Pulmonary artery endothelial cell (primary cell): ENCODE measurements at places on chromosomes 3 and 15.

DNA sequence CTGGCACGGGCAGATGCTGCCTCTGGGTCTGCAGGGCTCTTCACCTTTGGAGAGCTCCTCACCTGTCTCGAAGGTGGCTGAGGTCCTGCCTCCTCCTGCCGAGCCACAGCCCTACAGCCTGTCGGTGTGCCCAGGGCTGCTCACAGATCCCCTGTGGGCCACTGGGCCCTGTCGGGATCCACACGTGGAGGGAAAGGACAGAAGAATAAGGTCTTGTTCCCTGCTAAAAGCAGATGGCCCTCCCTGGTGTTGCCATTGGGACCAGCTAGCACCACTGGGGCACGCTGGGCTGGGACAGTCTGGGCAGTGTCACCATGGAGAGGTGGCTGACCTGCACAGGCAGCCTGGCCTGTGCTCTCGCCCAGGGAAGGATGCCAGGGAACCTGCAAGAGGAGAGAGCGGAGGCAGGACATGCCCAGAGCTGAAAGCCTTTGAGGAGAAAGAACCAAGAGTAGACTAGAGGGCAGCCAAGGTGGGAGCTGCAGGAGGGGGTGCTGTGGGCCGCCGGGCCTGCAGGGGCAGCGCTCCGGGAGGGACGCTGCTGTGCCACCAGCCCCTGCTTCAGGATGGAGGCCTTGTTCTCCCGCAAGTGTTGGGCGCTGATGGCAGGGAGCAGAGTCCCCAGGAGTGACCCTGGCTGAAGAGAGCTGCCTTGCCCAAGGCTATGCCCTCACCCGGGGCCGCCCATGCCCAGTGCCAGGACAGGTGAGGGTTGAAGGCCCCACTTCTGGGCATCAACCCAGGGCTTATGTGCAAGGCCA, 210.2 kb downstream of the XXYLT1 start:
- DNase-seq: no peak

DNA sequence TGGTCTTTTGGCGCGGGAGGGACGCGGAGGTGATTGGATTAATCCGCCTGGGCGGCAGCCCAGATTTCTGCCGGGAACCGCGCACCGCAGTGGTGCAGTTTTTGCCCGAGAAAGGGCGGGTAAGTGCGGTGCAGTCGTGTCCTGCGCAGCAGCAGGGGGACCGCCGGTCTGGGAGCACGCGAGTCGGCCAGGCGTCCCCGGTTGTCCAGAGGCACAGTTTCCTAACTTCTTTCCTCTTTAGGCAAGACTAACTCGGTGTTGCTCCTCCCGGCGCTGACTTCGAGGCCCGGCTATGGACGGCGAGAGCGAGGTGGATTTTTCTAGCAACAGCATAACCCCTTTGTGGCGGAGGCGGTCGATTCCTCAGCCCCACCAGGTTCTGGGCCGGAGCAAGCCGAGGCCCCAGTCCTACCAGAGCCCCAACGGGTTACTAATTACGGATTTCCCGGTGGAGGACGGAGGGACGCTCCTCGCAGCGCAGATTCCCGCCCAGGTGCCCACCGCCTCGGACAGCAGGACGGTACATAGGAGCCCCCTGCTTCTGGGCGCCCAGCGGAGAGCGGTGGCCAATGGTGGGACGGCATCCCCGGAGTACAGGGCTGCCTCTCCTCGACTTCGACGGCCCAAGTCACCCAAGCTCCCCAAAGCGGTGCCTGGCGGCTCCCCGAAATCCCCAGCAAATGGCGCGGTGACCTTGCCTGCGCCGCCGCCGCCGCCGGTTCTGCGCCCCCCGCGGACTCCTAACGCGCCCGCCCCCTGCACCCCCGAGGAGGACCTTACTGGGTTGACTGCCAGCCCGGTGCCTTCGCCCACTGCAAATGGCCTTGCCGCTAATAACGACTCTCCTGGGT, 736 bp downstream of the ARHGEF26 start:
- DNase-seq: no peak

DNA sequence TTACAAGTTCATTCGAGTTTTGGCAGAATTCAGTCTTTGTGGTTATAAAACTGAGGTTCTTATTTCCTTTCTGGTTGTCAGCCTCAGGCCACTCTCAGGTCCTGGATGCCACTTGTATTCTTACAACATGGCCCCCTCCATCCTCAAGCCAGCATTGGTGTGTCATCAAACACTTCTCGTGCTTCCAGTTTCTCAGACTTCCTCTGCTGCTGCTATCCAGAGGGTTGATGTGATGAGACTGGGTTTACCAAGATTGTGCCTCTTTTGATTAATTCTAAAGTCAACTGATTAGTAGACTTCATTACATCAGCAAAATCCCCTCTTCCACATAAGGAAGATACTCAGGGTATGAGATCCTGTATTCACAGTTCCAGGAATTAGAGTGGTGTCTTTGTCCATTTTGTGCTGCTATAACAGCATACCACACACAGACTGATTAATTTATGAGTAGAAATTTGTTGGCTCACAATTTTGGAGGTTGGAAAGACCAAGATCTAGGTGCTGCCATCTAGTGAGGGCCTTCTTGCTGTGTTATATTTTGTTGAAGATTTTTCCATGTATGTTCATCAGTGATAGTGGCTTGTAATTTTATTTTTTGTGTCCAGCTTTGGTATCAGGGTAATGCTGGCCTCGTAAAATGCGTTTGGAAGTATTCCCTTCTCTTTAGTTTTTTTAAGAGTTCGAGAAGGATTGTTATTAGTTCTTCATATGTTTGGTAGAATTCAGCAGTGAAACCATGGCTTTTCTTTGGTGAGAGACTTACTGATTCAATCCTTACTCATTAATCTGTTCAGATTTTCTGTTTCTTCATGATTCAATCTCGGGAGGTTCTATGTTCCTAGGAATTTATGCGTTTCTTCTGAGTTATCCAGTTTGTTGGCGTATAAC, 11.1 kb downstream of the LRCH3 start:
- no peak for DNase-seq

GRCh38 chr15:78681281-78682003, 40.4 kb upstream of the CHRNB4 start:
- no peak for DNase-seq

DNA sequence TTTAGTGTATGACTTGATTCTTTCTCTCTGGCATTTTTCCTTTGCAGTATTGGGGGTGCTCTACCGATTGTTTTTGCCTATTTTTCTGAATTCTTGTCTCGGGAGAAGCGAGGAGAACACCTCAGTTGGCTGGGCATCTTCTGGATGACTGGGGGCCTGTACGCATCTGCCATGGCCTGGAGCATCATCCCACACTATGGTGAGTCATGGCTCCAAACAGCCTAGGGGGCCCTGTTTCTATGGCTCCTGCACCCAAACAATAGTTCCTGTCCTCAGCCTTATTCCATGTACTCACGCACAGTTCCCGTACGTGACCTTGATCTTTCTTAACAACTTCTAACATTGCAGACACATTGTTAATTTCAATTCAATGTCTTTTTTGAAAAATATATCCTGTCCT, 152.3 kb downstream of the SV2B start:
- no peak for DNase-seq

- no peak for DNase-seq
Measured at GRCh38 chr3:124345845-124346244, 353.9 kb upstream of the ROPN1 start.

GRCh38 chr3:107452436-107452835, 70.3 kb upstream of the BBX start:
- no peak for DNase-seq

GRCh38 chr3:129673897-129674797, 67.7 kb upstream of the PLXND1 start:
- DNase-seq: no peak

- DNase-seq: no peak
Measured at GRCh38 chr3:5634411-5634810, 446.9 kb downstream of the EDEM1 start.

GRCh38 chr3:420584-420983, 224.0 kb downstream of the CHL1 start:
- DNase-seq: no peak

GRCh38 chr3:195080571-195081151, 190.3 kb downstream of the XXYLT1 start:
- no peak for DNase-seq

GRCh38 chr3:68878962-68879361, 53.4 kb downstream of the TAFA4 start:
- no peak for DNase-seq

- DNase-seq: no peak
Measured at GRCh38 chr15:87589134-87589533, 667.4 kb downstream of the NTRK3 start.

DNA sequence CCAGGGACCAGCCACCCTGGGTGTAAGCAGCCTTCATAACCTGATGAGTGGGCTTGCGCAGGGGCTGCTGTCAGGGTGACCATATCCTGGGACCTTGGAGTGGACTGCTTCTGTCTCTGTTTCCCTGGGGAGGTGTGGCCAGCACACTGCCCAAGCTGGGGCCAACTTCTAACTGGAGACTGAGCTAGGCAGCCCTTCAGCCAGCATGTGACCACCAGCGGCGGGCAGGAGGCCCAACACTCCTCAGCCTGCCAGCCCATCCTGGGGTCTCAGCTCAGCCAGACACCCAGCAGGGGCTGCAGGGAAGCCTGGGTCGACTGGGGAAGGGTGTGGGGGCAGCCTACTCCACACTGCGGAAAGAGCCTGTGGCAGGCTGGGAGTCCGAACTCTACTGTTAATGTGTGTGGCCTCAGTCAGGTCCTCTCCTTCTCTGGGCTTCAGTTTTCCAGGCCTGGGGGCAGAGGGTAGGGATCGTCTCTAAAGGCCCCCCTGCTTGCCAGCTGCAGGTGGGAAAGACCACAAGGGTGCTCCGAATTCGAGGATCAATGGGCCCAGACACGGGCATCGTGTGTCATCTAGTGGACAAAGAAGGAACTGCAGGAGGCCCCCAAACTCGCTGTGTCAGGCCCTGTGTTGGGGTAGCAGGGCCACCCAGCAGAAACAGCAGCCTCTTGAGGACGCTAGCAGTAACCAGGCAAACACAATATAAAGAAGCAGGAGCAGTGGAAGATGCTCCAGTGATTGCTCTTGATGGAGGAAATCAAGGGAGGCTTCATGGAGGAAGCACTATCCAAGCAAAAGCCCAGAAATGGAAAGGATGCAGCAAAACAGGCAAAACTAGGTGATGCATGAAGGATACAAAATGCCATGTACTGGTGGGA, 2.0 kb upstream of the SEMA3G start:
- DNase-seq: no peak

- no peak for DNase-seq
Measured at GRCh38 chr3:182005219-182005618, 293.5 kb downstream of the SOX2 start.

DNA sequence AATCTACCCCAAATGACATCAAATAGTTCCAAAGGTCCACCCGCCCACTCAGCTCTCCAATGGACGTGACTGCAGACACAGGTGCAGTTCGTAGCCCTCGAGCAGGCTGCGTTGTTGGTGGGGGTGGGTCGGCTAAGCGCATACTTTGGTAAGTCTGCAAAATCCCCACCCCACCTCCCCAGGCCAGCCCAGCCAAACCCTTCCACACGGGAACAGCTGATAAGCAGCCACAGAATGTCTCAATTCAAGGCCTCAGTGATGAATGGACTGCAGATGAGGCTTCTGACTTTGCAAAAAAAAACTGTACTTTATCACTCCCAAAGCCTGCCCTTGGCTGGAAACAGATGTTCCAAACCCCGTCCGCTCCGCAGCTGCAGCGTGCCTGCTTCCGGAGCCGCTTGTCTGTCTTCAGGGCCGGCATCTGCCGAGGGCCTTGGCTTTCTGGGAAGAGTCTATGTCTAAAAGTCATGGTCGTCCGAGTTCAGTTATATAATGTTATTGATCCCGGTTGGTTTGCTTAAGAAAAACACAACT, 38.2 kb downstream of the PCSK6 start:
- no peak for DNase-seq

GRCh38 chr3:152266221-152266995, 2.3 kb upstream of the MBNL1 start:
- peak; percentile 89 for DNase-seq

- DNase-seq: no peak
Measured at GRCh38 chr3:105065895-105066839, 300.5 kb upstream of the ALCAM start.

DNA sequence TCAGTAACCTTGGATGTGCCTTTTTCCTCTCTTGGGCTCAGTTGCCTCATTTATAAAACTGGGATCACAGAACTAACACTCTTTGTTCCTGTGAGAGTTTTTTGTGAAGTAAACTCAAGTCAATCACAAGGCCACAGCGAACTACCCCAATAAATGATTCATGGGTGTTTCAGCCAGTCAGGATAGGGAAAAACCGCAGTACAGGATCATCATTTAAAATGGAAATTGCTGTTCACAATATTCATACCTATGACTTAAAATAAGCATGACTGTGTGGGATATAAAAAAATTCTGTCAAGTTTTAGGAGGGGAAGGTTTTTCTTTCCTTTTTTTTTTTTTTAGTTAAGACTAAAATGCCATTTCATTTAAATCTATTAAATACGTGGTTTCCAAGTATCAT, 238.1 kb downstream of the CHST2 start:
- DNase-seq: no peak

GRCh38 chr15:39499681-39500080, 81.2 kb upstream of the THBS1 start:
- no peak for DNase-seq

- DNase-seq: no peak
Measured at GRCh38 chr3:107116251-107116650, 261.0 kb upstream of the CCDC54 start.

DNA sequence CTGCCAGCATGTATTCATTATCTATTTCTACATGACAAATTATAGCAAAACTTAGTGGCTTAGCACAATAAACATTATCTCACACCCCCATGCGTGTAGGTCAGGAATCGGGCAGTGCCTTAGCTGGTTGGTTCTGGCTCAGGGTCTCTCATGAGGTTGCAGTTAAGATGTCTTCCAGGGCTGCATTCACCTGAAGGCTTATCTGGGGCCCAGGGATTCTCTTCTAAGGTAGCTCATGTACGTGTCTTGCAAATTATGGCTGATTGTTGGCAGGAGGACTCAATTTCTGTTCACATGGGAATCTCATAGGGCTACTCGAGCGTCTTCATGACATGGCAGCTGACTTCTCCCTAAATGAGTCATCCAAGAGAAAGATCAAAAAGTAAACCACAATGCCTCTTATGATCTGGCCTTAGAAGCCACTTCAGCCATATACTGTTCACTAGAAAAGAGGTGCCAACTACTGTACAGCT, 42.9 kb upstream of the TSC22D2 start:
- no peak for DNase-seq

DNA sequence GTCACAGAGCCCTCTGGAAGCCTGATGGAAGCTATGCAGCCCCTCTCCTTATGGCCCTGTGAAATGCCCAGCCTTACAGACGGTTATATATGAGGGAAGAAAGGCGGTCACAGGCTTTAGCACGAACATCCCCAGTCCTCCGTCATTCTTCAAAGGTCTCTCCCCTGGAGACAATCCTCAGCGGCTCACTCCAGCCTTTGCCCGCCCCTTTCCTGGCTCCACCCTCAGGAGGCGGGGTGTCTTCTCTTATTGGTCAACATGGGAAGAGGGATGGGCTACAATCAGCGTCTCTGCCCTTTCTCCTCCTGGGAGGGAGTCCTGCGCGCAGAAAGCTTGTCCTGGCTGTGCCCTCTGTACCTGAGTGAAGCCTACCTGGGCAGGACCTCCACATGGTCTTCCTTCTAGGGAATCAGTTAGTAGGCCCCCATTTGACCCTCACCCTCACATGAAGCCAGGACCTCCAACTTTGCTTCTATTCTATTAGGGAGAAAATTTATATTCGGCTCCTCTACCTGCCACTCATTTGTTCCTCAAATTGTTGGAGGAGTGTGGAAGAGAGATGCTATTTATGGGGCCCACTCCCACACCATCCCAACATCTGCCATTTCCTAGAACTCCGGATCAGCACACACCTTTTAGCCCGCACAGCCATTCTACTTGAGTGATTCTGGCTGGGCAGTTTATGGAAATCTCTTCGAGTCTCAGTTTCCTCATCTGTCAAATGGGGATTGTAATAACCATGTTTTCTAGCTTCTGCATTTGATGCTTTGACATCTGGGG, 112.9 kb upstream of the SLC6A11 start:
- no peak for DNase-seq
